ENCODE measurements at places on chromosomes 4 and X. TPM values are rescaled to one million over a fixed set of nuclear protein-coding genes. Genes with fewer than 3 reads are reported as not detected.

- no peak for ATAC-seq
These were observed 58.6 kb downstream of the GATB start for GRCh38 chr4:151702256-151702655.

- no peak for ATAC-seq
These were observed at the start of gene VGLL1 for GRCh38 chrX:136531951-136532350. Gene VGLL1 (plus strand): TSS chrX:136532215. CDS start chrX:136536021, 3,806 bp downstream.

- no peak for ATAC-seq
These were observed 198.3 kb downstream of the NSUN7 start for GRCh38 chr4:40948014-40948413.

DNA sequence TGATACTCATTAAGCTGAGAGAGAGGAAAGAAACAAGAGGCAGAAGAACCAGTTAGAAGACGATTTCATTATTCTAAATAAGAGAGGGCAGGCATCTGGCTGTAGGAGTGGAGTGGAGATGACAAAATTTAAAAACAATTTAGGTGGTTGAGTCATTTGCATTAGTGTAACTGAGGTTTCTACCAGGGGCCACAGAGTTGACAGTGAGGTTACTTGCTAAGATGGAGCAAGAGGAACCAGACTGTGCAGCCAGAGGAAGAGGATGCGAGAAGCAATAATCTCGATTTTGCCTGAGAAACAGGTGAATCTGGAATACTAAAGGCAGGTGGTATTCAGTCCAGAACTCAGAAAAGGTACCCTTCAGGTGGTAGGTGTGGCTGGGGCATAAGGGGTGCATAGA is 491.9 kb downstream of the MID1IP1 start:
- ATAC-seq = peak; percentile 68

GRCh38 chr4:124854968-124855367 is 142.4 kb upstream of the ANKRD50 start:
- ATAC-seq = no peak

- ATAC-seq = no peak
These were observed 107.0 kb downstream of the ABLIM2 start for GRCh38 chr4:8051644-8052043.

DNA sequence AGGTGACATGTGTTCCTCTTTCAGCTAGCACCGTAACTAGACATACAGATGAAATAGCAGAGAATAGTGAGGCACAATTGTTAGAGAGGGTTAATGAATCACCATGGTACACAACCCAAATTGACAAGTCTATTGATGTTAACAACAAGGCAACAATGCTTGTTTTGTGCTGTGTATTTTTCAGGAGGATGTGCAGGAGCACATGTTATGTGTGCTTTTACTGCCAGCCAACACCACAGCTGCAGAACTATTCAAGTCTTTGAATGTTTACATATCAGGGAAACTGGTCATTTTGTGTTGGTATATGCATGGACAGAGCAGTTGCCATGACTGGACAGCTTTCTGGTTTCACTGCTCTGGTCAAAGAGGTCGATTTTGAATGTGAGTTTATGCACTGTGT is 32.8 kb downstream of the STBD1 start:
- no peak for ATAC-seq

- ATAC-seq = peak; percentile 81
These were observed 9.2 kb downstream of the NDUFA1 start for GRCh38 chrX:119880552-119881437.

DNA sequence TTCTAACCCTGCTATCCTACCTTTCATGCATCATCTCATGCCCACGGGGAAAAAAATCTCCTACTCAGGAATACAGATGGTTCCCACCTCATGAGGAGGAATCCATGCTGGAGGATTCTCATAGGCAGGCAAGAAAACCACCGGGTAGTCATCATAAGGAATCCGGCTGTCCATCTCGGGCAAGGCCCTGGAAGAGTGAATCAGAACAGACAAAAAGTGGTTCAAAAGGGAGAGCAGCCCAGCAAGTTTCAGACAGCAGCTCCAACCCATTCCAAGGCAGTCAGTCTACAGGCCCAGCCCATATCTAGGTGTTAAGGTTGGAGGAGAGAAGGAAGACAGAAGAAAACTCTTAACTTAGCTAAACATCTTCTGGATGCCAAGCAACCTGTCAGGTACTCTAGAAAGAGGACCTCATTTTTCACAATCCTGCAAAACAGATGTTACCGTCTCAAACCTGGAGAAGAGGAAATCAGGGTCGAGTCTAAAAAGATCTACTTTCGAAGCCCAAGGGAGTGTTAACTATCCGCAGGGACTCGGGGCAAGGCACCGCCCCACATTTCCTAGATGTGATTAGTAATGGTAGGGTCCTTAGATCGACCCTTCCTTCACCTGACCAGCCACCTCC is 447 bp downstream of the PDZD11 start:
- no peak for ATAC-seq

DNA sequence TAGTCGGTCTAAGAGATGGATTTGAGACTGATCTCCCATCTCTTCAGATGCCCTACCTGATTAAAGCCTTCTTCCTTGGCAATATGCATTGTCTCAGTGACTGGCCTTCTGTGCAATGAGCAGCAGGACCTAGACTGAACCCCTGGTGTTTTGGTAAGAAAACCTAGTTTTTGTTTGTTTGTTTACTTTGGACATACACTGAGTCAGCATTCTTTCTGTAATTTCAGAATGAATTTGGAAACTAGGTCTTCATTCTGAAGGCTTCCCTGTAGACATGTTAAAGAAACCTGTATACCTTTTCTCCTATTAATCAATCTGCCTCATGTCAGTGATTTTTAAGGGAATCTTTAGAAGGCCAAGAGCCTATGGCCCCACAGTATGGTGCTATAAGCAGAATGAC is 597.5 kb upstream of the HTR2C start:
- no peak for ATAC-seq

DNA sequence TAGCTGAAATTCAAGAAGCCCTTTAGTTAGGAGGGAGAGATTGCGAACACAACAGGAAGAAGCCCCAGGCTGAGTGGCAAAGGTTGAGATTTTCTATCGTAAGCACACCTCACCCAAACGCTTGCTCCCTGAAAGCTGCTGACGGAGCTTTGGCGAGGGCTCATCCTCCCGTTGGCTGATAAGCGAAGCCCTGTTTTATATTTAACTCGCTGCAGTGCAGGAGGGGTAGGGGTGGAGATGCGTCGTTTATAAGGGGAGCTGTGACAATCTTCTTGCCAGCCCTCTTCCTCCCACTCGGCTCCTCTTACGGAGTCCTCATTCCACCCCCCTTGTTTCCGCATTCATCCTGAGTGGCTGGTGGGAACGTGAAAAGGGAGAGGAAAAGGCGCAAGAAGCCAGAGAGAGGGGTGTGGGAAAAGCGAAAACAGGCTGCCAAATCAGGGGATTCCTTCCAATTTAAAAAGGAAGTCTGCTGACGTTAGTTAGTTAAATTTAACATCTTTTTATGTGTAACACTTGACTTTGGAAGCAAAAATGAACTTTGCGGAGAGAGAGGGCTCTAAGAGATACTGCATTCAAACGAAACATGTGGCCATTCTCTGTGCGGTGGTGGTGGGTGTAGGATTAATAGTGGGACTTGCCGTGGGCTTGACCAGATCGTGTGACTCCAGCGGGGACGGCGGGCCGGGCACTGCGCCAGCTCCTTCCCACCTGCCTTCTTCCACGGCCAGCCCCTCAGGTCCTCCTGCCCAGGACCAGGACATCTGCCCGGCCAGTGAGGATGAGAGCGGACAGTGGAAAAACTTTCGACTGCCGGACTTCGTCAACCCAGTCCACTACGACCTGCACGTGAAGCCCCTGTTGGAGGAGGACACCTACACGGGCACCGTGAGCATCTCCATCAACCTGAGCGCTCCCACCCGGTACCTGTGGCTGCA is at the start of gene ENPEP:
TSS of gene ENPEP (plus strand) at position 275 of the 938 bp plus-strand sequence. CDS start at position 535, 260 bp downstream.
- ATAC-seq = no peak

The TASL gene
- 4.6 TPM for total RNA-seq

The TSPYL2 gene
- 28.2 TPM for total RNA-seq

The TMEM31 gene
- total RNA-seq = not detected

The FAT4 gene
- total RNA-seq = not detected

The MCUB gene
- total RNA-seq = 57.3 TPM
